ELF-1 (cell line): ENCODE measurements at places on chromosomes 16 and 17.

GRCh38 chr17:74737299-74738050 lies 419 bp downstream of the RAB37 start:
- DNase-seq: peak; percentile 83

DNA sequence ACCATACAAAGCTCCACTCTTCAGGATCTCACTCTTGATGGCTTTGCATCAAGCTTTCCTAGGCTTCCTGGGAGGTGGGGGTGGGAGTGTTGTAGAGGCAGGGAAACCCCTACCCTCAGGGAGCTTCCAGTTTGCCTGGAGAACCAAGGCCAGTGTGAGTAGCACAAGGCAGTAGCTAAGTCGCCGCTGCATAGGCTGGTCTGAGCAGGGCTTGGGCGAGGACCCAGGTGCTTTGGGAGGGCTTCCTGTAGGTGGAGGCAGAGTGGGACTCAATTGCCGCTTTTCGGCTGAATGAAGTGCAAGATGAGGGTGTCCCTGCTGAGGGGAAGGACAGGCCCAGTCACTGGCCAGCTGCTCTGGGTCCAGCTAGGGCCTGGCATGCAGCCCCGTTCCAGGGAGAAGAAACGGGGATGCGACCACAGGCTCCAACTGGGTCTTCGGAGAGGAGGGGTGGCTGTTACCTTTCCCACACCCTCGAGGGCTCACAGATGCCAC lies 3.9 kb downstream of the CD79B start:
- no peak for DNase-seq

- DNase-seq: no peak
Observed at GRCh38 chr16:17470182-17470907, 415 bp downstream of the XYLT1 start.

DNA sequence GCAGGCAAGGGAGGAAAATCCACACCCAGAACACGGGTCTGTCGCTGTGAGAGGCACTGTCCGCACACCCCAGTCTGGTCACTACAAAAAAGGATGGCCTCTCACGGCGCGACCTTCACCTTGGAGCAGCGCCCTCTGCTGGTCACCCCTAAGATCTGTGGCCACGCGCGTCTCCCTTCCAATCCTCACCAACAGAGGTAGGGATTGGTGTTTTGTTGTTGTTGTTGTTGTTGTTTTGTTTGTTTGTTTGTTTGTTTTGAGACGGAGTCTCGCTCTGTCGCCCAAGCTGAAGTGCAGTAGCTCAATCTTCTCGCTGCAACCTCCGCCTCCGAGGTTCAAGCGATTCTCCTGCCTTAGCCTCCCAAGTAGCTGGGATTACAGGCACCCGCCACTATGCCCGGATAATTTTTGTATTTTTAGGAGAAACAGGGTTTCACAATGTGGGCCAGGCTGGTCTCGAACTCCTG lies 15.0 kb upstream of the C17orf58 start:
- DNase-seq: peak; percentile 82

DNA sequence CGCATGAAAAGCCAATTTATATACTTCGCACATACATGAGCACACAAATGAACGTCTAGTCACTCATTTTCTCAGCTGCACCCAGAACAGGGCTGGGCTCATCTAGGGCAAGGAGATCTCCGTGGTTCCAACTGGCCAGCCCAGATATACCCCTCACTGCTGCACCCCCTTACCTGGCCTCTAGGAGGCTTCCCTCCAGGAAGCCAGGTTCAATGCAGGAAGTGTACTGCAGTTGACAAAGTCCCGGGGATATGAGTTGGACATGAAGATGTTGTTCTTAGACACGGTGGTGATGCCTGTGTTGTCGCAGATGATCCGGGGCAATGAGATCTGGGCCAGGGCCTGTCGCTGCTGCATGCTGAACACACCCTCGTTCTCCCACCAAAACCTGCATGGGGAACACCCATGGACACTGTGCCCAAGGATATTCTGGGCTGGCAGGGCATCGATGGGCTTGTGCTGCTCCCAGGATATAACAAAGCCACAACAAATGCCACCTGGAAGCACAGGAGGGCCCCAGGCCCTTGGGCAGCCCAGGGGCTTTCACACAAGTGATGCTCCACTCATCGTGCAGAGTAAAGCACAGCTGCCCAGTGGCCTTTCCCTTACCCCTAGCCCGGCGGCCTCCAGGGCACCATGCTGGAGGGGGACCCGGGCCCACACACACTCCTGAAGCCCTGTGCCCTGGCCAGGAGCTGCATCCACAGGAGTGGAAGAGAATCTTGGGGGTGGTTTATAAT lies 10.1 kb downstream of the MPO start:
- DNase-seq: no peak

- DNase-seq: no peak
Observed at GRCh38 chr17:11924076-11924475, 73.2 kb downstream of the ZNF18 start.

- peak; percentile 53 for DNase-seq
Observed at GRCh38 chr17:31415004-31415454, 23.6 kb downstream of the RAB11FIP4 start.

DNA sequence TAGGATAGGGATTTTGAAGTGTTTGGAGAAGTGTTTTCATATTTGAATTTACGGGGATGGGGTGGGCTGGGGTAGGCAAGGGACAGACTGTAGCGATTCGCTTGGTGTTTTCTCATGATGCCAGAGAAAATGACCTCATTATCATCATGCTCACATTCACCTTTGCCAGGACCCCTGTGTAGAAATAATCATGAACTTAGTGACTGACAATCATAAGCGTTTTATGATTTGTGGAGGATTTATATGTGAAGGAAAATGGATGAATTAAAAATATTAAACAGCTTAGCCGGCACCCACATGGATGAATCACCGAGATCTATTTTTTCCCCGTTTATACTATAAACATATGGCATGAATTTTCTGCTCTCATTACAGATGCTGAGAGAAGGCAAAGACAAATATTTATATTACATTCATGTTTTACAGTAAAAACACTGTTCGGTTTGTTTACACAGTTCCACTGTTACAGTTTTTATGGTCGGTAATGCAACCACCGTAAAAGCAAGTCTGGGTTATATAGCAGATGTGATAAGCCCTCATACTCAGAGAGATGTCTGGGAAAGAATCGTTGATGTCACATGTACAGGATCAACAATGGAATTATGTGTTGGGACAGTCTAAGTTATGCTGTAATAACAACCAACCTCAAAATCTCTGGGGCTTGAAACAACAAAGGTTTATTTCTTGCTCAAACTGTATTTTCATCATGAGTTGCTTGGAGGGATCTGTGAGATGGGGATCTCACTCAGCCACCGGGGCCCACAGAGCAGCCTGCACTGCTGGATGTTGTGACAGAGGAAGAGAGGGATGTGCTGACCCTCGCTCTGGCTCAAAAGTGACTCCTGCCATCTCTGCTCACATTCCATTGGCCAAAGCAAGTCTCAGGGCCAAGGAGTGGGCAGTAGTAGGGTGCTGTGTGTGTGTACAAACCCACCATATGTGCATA lies 85.1 kb downstream of the WWOX start:
- no peak for DNase-seq

- peak; percentile 54 for DNase-seq
Observed at GRCh38 chr17:38918129-38918913, 7.1 kb upstream of the LASP1NB start.

- DNase-seq: peak; percentile 14
Observed at GRCh38 chr17:51322390-51323029, 62.2 kb downstream of the UTP18 start.

GRCh38 chr17:77839698-77840512 lies 118.6 kb upstream of the TNRC6C start:
- DNase-seq: no peak

DNA sequence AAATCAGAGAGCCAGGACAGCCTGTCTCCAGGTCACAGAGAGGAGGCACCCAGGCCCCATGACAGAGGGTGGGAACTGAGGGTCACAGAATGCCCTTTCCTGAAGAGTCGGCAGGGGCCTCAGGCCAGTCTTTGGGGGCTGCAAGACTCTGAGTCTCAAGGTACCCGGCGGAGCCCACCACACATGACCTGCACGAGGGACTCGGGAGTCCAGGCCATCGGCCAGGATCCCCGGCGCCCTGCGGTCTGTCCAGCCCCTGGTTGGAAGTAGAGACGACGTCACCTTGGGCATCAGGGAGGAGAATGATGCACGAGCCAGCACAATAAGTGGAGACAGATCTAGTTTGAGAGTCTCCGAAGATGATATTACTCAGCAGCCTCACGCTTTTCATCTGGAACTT lies 234.7 kb upstream of the SDK2 start:
- no peak for DNase-seq

GRCh38 chr16:81127051-81127450 lies 30.9 kb upstream of the GCSH start:
- DNase-seq: peak; percentile 34

DNA sequence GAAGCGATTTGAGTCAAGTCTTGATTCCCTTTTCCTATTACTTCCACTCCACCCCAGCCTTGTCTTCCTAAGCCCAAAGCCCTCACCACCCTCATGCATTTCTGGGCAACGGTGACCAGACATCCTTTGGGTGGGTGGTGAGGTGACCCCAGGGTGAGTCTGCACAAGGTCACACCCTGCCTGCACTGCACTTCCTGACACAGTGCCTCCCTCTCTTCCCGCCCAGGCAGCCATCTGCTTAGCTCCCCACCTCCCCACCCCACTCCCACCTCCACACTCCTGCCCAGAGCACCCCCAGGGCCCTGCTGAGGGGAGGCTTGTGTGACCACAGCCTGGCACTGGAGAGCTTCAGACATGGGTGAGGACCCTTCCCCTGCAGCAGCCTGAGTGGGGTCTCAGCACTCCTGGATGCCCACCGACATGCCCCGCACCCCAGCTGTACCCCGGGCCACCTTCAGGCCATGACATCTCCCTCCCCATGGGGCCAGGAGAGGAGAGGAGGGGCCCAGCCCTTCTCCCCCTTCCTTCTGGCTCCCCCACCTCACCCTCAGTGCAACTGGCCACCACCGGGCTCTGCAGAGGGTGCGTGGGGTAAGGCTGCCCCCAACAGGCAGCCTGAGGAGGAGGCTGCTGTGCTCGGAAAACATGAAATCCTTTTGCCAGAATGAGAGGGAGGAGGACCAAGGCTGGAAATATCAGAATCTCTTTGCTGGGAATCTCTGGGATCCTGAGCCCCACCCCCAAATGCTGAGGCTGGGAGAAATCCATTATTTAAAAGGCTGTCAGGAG lies 68.6 kb downstream of the CCT6B start:
- DNase-seq: peak; percentile 64

- no peak for DNase-seq
Observed at GRCh38 chr17:10046786-10047785, 142.0 kb upstream of the RCVRN start.

DNA sequence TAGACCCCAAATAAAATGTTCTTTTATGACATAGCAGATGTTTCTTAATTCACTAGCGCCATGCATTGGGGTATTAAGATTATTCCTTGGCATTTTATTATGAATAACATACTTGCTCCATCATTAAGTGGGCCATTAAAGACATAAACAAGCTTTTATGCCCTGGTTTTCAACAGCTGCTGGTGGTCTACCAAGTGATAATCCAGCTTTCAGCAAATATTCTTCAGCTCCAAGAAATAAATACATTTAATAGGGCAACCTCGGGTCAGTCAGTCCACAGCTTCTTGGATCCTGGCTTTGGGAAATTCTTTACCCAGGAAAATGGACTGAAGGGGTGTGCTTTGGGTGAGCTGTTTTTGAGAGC lies 217.3 kb upstream of the IRX3 start:
- DNase-seq: no peak

DNA sequence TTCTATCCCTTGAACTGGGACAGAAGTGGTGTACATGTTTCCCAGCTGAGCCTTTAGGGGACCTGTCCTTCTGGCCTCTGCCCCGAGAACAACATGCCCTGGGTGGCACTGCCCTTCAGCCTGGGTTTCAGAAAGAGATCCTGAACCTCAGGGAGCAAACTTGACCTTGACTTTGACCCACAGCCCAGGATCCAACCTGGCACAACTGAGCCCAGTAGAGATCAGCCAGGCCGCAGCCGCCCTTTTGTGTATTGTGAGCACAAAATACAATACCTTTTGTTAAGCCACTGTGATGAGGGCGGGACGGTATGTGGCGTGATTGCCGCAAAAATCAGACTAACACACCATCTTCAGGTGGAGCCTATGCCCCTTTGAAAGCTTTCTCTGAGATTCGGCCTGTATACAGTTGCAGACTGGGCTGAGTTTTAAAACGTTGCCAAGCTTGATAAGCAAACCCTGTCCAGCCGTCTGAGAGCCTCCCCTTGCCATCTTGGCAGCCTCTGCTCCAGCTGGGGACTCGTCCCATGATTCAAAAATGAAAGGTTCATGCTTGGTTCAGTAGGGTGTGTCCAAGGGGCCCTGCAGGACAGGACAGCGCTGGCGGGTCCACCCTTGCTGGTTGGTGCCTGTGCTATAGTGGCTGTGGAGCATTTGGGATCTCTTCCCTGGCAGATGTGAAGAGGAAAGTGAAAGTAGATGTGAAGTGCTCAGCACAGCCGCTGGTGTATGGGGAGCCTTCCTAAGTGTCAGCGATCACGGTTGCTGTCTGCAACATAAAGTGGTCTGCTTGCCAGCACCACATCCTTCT lies 40.3 kb downstream of the FOXL1 start:
- no peak for DNase-seq

DNA sequence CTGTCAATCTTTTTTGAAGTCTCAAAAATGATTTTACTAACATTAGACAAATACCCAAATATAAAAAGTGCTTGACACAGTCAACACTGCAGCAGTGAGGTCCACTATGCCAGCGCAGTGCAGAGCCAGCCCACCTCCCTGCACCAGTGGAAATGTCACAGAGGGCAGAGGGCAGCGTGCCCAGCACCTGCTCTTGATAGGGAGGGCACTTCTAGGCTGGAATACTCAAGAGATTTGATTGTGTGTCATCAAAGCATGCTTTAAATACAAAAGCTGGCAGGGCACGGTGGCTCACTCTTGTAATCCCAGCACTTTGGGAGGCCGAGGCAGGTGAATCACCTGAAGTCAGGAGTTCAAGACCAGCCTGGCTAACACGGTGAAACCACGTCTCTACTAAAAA lies 136.0 kb downstream of the ANKRD11 start:
- DNase-seq: no peak

DNA sequence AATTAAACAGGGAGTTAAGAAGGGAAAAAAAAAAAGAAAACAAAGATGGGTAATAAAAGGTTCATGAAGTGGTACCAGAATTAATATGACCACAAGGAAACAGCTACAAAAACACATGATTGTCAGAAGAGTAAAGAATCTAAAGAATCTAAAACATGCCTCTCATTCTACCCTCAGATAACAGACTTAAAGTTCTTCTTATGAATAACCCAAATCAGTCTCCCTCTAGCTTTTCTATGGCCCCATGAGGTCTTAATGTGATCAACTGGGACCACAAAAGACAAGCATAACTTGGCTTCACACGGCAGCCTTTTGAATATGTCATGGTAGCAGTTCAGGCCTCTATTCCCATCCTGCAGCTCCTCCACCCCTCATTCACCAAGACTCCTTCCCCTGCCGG lies 6.9 kb downstream of the MYH10 start:
- no peak for DNase-seq

- DNase-seq: no peak
Observed at GRCh38 chr16:27482397-27483087, 67.2 kb downstream of the GTF3C1 start.

GRCh38 chr16:28572696-28573510 lies 19.2 kb downstream of the SGF29 start:
- DNase-seq: peak; percentile 76

- DNase-seq: no peak
Observed at GRCh38 chr16:21179126-21179982, 20.9 kb downstream of the LDAF1 start.

- no peak for DNase-seq
Observed at GRCh38 chr17:16068323-16068722, 68.7 kb downstream of the TTC19 start.

GRCh38 chr17:80086081-80086480 lies 15.3 kb upstream of the GAA start:
- DNase-seq: no peak
